ENCODE measurements at places on chromosomes 3 and 15.

DNA sequence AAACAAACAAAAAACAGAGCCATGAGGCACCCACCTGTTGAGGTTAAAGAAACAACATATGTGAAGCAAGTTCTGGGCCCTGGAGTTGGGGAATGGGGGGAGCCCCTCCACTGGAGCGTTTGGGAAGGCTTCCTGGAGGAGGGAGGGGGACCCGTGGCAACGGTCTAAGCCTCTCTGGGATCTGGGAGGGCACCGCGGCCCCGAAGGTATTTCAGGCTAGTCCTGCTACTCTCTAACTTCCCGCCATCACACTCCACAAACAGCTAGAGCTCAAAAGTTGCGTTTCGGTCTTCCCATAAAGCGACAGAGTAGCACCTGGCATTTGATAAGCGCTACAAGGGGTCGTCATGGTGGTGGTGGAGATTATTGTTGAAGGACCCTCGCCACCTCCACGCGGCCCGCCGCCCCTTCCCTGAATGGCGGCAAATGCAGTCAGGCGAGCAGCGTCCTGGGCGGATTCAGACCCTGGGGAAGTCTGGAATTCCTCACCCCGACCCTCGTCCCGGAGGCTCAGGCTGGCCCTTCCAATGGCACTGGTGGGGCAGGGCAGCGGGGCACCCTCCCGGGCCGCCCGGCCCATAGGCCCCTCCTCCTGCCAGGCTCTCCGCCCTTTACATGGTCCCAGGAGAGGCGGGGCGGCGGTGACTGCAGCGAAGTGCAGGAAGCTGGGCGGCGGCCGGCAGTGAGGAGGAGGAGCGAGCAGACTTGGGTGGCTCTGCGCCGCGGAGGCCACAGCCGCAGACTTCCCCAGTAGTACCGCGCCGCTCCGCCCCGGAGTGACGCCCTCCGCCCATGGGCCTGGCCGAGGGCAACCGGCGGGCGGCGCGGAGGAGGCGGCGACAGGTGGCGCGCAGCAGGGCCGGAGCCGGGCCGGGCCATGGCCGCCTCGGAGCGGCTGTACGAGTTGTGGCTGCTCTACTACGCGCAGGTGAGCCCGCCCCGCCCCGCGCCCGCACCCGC, at the start of gene NBEAL2:
Gene NBEAL2 (plus strand): TSS at position 682 of the 960 bp plus-strand sequence. CDS start 196 bp downstream, at position 878.
- peak; percentile 89 for DNase-seq

GRCh38 chr3:12681943-12682390, 18.1 kb upstream of the RAF1 start:
- DNase-seq: no peak

GRCh38 chr15:60871152-60871551, 357.9 kb downstream of the RORA start:
- no peak for DNase-seq

GRCh38 chr3:136730595-136731273, 21.4 kb downstream of the STAG1 start:
- DNase-seq: no peak

DNA sequence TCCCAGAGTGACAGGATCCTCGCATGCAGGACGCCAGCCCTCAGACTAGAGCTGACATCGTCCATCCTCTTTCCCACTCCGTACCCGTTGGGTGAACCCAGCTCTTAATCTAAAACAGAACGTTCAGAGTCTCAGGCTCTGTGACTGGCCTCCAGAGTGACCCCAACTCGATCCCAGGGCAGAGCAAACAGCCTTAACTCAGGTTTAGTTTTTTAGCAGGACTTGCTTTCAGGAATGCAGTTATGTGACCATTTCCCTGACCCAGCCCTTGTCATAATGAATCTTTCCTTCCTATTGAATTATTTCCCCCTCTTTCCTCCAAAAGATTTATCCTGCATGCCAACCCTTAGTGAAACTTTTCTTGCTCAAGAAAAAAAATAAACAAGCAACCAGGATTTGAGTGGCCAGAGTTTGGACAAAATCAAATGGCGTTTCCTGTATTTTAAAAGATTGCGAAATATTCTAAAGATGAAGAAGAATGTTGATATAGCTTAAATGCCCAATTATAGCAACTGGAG, 47.8 kb upstream of the RARB start:
- no peak for DNase-seq

DNA sequence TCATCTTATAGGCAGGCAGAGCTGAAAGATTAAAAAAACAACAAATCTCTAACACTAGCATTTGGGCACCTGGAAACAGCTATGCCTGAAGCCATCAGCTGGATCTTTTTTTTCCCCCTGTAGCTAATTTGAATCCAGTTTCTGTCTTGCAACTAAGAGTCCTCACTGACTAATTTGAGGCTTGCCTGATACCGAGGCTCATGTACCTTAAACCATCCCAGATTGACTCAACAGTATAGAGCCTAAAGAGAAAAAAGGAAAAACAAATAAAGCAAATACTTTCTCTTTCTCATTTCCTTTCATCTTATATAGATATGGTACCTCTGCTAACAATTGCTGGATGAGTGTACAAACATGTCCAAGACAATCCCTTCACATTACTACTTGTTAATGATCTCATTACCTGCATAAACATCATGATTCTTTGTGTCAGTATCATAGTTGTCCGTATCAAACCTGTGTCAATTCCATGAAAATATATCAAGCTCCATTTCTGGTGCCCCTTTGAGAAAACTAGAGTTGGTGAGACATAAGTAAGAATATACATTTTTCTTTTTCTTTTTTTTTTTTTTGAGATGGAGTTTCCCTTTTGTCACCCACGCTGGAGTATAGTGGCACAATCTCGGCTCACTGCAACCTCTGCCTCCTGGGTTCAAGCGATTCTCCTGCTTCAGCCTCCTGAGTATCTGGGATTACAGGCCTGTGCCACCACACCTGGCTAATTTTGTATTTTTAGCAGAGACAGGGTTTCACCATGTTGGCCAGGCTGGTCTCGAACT, 43.1 kb downstream of the BHLHE40 start:
- DNase-seq: no peak

DNA sequence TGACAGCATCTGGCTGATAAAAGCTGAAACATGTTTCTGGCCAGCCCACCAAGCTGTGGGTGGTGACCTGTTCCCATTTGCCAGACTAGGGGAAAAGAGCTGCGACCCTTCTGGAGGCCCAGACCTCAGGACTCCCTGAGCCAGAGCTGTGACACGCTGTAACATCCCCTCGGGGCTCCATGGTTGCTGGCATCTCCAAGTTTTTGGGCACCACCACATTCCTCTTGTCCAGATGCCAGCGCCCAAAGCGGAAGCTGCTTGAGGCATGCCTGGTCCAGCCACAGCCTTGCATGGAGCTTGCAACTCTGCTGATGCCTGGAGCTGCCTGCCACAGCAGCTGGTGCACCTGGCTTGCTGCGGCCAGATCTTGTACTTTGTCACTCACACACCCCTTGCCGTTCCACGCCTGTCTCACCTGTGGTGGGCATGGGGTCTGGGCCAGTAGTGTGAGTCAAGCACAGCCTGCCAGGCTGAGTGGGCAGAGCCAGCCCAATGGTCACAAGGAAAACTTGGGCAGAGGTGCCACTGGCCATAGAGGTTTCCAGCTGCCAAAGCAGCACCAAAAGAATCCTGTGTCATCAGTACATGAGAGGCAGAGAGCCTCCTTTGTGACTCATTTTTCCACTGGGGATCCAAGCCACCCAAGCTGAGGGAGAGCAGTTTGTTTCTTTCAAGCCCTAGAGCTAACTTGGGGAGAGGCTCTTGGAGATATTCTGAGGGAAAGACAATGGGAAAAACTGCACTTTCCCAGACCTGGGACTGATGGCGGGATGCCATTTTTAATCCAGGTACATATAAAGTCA, 45.7 kb upstream of the PTX3 start:
- DNase-seq: no peak

- DNase-seq: no peak
Measured at GRCh38 chr3:86147119-86147518, 843.8 kb downstream of the VGLL3 start.

- DNase-seq: no peak
Measured at GRCh38 chr3:107271787-107272387, 105.4 kb upstream of the CCDC54 start.

DNA sequence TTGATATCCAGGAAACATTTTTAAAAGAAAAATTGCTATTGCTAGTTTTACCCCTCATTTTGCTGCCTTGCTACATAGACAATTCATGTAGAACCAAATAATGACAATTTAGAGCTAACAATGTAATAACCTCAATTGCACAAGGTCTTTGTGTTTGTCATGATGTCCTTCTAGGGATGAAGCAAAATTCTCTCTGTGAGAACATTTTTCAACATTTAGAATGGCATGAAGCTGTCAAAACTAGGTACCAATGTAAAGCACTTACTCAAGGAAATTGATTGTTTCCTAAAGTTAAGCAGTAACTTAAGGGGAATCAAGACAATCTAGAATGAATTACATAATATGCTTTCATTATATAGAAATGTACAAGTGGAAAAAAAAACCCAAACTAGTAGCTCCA, 7.9 kb upstream of the FGF7 start:
- DNase-seq: no peak

- DNase-seq: no peak
Measured at GRCh38 chr3:184531626-184532280, 29.8 kb upstream of the EPHB3 start.

GRCh38 chr3:13688034-13688433, 139.1 kb downstream of the FBLN2 start:
- no peak for DNase-seq

GRCh38 chr3:184937611-184938010, 125.6 kb downstream of the VPS8 start:
- DNase-seq: no peak

- DNase-seq: no peak
Measured at GRCh38 chr15:79053894-79054293, 36.7 kb downstream of the RASGRF1 start.

- DNase-seq: no peak
Measured at GRCh38 chr3:47612178-47612577, 33.5 kb upstream of the CSPG5 start.

DNA sequence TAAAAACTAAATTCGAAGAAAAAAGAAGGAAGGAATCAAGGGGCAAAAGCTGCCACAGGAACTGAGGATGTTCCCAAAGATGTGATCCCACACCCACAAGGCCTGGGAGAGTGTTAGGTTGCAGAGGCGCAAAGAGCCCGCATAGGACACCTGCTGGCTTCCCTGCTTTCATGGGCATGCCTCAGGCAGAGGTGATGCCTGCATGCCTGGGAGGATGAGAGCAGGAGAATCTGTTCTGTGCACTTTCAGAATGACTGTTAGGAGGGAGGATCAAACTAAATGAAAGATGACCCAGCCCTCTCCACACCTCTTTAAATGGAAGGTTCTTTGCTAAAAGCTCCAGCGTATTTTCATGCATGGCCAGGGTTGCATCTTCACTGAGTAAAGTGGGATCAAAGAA, 162.4 kb downstream of the PLCL2 start:
- no peak for DNase-seq

DNA sequence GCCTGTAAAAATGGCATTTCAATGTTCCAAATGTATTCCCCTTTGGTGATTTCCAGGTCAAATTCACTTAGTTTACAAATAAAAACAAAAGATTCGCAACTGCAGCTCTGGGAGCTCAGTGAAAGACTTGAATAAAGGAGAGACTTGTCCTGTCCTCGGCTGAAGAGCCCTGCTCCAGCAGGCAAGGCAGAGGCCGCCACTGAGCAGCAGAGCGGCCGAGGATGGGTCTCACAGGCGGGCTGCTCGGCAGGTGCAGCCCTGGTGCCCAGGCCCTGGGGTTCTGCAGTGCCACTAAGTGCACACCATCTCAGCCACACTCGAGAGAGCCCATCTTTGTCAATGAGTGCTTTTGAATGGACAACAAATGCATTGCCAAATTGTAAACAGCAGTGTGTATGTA, 856.2 kb downstream of the AGBL1 start:
- DNase-seq: no peak

DNA sequence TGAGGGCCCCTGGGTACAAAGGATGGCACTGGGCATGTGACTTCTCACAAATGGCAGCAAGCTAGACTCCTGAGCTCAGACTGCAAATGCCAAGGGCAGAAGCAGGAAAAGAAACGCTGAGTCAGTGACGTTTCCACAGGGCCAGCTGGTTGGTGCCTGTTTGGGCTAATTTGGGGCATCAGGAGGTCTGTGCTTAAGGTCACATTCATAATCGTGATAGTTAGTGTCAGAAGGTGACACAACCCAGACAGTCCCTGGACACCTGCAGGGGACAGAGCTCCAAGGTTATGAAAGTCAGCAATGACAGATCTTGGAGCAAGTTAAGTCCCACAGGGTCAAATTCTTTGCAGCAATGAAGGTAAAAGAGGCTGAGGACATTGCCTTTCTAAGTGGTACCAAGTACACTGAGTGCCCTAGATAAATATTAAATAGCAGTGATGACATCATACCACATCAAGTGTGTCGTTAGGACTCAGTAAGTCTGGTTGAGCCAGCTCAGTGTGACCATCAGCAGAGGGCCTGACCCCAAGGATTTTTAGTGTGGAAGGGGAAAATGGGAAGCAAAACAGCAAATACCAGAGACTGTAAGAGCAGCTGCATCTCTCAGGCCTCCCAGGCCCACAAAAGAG, 556.9 kb upstream of the CFAP20DC start:
- DNase-seq: no peak

DNA sequence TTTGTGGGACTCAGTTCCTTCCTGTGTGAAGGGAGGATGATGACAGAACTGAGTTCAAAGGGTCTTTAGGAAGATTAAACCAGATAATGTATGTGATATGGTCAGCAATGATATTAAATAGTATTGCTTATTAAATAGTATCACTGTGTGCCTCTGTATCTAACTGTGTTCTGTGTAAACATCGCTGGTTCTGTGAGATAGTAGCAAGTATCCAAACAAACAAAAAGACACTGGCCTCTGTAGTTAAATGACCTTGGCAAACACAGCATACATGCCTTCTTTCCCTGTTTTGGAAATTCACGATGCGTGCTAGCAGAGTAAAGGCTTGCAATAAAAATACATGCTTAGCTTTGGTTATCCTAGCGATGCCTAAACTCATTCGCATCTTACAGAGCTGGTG, 76.1 kb downstream of the MESD start:
- DNase-seq: no peak

- no peak for DNase-seq
Measured at GRCh38 chr3:176951144-176951543, 246.1 kb downstream of the TBL1XR1 start.

- DNase-seq: no peak
Measured at GRCh38 chr15:98939311-98940080, 68.1 kb downstream of the PGPEP1L start.

GRCh38 chr3:19399836-19400235, 251.5 kb downstream of the KCNH8 start:
- DNase-seq: no peak

GRCh38 chr3:27127195-27127594, 242.0 kb downstream of the NEK10 start:
- DNase-seq: no peak

DNA sequence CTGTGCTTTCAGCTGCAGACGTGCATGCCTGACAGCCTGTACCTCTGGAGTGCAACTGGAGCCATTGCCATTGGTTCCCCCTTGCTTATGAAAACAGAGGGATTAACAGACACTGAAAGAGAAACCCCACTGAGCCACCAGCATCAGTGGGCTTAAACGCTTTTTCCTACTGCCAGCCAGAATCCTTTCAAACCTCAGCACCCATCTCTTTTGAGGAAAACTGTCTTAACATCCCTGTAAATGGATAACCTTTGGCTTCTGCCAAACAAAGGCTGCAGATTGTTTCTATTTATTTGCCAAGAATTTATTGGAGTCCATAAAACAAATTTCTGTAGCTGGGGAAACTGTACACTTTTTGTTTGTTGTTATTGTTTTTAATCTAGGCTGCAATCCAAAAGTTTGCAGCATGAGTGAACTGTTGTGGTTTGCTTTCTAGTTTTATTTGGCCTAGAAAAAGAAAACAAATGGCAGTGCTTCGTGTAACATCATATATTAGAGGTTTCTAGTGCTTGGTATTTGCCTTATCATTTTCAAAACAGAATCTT, 369.2 kb upstream of the IL12A start:
- no peak for DNase-seq

- DNase-seq: peak; percentile 36
Measured at GRCh38 chr3:17025594-17026139, 140.9 kb downstream of the PLCL2 start.

Measured in stimulated activated CD4-positive, alpha-beta T cell treated with anti-CD3 and anti-CD28 coated beads, Interleukin-1b, Interleukin-23, amount 100 ng/mL, for 24 hours (primary cell).